B cell (primary cell): ENCODE measurements at places on chromosomes 5 and 9.

DNA sequence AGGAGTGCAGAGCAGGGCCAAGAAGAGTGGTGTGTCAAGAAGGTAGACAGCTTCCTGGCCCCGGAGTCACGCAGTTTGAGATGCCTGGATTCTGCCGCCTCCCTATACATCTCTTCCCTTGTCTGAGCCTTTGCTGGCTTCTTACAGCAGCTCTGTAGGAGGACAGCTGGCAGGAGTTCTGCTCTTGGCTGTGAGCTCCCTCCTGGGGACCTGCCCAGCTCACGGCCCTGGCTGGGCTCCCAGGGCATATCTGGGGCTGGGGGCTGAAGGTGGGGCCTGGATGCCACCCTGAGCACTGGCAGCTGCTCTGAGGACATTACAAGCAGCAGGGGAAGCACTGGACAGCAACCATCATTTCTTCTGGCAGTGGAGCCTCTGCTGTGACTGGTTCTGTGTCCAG is 786 bp upstream of the TSSK1B start:
- no peak for DNase-seq

DNA sequence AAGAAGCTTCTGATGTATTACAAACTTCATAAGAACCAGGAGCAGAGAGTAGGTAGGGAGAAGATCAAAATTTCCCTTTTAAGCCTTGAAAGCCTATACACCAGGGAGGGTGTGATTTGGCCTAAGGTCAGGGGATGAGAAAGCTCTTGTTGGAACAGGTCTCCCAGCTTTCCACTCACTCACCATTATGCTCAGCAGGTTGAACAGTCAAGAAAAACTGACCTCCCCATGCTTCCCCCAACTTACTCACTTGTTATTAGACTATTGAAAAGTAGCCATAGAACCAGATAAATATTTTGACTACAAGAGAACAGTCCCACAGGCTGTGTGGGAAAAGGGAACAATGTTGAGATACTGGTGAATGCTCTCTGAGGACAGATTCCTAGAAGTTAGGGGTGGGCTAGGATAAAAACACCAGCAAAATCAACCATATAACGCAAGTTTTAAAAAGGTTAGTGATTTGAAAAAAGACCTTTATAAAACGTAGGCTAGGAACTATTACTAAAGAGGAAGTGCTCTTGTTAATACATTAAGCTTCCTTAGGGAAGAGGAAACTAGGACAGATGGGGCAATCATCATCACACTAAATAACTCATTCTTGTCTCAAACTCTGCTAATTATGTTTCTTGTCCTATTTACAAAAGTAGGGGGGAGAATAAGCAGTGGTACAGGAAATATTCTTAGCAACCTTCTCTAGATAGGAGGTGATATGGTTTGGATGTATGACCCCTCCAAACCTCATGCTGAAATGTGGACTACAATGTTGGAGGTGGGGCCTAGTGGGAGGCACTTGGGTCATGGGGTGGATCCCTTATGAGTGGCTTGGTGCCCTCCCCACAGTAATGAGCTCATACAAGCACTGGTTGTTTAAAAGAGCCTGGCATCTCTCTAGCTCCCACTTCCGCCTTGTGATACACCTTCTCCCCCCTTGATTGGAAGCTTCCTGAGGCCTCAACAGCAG is 31.0 kb downstream of the PCDHGC5 start:
- DNase-seq = no peak

- no peak for DNase-seq
Measured at GRCh38 chr9:98341157-98342097, 86.0 kb upstream of the TBC1D2 start.

DNA sequence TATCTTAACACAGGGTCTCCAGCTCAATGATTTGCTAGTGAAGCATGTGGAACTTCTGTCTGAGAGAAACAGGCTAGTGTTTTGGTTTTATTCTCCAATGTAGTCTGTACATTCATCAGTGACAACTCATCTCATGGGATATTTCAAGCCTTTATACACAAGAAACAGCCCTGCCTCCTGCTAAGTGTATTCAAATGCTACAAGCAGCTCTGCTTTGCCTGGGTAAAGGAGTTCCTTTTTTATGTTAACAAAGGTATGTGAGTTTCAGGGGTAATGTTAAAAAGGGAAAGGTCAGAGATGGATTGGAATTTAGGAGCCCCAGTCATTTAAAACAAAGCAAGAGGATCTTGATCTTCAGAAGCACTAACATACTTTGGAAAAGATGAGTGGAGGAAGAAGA is 498.7 kb downstream of the ISL1 start:
- no peak for DNase-seq

DNA sequence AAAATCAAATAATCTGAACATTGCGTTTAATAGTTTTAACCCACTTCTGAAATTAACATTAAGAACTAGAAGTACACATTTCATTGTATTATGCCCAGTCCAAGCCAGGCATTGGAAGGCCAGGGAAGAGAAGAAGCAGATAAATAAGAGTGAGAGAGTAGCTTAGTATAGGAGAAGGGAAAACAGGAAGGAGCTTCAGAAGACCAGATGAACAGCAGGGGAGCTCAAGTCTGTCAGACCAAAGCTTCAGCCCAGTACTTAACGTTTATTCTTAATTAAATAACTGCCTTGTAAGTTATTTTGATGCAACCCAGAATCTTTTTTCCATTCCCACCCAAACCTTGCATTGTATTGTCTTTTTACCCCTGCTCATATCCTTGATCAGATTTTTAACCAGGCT is 11.5 kb upstream of the FAM120AOS start:
- no peak for DNase-seq

GRCh38 chr9:14271093-14271673 is 42.8 kb downstream of the NFIB start:
- DNase-seq = no peak

DNA sequence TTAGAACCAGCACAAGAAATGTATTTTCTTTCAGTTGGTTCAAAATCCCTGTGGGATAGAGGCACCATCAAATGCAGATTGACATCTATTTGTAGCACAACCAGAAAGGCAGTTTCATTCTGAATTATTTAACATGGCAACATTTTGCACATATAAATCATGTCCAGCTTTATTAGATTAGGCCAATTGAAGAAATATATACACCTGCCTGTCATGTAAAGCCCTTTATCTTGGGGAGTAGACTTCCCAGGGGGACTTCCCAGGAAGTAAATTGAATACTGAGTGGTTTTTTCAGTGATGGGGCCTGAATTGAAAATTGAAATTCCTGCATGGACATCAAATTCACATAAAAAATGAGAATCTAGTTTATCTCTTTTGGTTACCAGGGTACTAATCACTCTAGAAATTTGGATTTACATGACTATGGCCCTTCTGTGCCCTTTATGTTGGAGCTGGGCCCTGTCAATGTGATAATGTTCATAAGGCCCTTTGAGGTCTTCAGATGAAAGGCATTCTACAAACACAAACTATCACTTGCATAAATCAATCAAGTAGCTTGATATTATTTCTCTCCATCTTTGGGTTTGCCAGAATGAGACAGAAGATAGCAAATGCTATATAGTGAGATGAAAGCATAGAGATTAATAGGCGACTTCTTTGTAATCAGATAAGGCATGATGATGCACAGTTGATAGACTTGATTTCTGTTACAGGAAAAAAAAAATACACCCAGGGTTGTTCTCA is 26.2 kb upstream of the ZNF608 start:
- DNase-seq = no peak

GRCh38 chr5:34673463-34674125 is 17.5 kb downstream of the RAI14 start:
- no peak for DNase-seq

DNA sequence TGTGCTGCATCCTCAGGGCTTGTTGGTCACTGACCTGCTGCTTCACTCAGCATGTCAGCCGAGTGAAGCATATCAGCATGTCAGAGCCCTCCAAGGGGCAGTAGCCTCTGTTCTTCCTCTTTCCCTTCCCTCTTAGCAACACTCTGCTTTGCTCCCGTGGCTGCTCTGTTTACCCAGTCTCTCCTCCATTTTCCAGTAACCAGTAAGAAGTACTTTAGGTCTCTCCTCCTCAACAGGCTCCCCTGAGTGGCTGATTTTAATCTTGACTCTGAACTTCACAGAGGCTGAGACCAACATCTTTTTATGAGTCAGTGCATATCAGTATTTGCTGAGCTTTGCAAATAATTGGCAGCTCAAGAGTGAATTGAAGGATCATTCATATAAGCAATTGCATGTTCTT is 18.6 kb upstream of the ADRB2 start:
- peak; percentile 51 for DNase-seq

DNA sequence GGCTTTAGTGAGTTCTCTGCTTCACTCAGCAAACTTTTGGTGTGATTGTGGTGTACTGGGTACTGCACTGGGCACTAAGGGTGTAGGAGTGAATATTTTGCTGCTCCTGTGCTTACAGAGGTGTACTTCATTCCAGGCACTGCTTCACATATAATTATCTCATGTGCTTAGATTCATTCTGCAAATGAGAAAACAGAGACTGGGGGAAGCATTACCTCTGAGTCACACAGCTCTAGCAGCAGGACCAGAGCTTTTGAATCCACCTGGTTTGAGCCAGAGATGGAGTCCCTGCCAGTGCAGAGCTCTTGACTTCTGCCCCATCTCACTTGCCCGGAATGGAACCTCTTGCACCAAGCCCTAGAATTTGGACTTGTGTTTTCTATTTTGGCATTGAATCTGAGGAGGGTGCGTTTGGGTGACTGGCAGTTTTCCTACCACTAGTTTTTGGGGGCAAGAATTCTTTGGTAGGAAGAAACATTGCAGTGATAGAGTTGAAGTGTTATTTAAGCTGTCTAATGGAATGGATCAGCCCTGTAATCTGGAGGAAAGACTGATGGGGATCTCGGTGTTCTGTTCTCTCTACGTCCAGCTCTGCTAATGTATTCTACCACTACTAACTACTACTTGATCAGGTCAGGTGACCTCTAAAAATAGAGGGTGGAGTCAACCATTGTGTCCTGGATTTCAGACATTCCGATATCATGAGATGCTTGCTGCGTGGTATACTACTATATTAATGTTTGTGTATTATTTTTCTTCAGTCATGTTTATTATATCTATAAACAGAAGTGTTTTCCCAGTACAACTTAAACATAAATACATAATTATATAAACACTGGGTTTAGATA is 2.5 kb downstream of the ARHGAP26 start:
- DNase-seq = no peak

DNA sequence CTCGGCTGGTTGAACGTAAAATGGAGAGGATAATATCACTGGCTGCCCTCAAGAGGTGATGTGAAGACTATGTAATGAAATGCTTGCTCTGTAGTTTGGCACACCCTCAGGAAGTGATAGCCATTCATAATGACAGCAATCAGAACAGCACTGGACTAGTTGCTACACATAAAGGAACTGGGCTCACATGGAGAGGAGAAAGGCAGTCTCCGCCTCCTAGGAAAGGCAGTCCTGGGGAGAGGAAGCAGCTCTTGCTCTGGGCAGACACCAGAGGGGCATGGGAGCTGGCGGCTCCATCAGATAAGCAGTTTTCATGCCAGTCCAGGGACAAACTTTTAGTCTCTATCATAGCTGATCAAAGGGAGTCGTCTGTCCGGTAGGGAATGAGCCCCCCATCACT is 46.9 kb downstream of the ARHGEF37 start:
- DNase-seq = no peak

- DNase-seq = no peak
Measured at GRCh38 chr5:148978370-148979082, 84.3 kb downstream of the SH3TC2 start.

- no peak for DNase-seq
Measured at GRCh38 chr9:2228132-2228531, 213.0 kb downstream of the SMARCA2 start.

GRCh38 chr9:89621676-89622075 is 16.9 kb downstream of the GADD45G start:
- no peak for DNase-seq

DNA sequence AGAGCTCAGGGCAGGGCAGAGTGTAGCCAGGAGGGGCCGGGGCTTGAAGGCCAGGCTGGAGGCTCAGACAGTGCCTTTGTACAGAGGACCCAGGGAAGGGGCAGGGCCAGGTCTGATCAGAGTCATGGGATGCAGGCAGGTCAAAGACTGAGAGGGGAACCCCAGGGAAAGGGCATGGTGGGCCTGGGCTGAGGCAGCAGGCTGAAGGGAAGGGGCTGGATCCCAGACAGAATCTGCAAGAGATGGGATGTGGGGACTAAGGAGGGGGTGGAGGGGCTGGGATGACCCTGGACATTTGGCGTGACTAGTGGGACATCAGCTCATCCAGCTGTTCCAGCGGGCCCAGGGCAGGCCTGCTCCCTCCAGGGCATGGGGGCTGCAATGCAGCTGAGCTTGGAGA is 15.5 kb upstream of the MRNIP start:
- no peak for DNase-seq

DNA sequence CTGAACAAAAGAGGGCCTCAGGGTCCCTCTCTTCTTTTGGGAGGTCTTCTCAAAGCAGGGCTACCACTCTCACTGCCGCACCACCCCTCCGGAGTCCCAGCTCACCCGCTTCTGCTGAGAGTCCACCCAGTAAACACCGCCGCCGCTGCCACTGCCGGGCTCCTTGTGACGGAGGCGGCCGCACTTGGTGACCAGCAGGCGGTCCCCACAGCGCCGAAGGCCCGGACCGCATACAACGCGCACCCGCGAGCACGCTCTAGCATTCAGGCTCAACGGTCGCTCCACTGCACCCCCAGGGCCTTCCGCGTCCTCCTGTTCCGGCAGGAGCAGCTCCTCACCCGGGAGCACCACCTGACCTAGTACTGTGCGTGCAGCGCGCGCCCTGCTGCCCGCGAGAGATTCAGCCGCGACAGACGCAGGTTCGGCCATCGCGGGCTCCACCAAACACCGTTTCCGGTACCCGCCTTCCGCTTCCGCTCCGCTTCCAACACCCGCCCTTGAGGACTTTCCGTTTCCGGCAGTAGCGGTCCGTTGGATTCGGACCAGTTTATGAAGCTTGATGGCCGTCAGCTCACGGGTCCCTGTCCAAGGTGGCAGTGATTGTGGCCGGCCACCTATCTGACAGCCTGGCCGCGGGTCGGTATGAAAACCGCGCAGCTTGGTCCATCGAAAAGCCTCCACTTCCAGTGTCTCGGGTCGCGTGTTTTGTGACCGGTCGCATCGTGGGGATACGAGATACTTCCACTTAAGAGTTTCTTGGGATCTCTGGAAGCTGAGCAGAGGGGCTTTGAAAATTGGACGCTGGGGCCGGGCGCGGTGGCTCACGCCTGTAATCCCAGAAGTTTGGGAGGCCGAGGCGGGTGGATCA is at the start of gene EXOSC3:
Gene EXOSC3, minus strand, starts transcription at position 449 of the 868 bp plus-strand sequence. Its CDS starts 20 bp downstream, at position 429.
- DNase-seq = peak; percentile 91

- DNase-seq = no peak
Measured at GRCh38 chr5:123451047-123451446, 27.8 kb upstream of the CEP120 start.

GRCh38 chr5:153365547-153365946 is 124.9 kb upstream of the GRIA1 start:
- no peak for DNase-seq

DNA sequence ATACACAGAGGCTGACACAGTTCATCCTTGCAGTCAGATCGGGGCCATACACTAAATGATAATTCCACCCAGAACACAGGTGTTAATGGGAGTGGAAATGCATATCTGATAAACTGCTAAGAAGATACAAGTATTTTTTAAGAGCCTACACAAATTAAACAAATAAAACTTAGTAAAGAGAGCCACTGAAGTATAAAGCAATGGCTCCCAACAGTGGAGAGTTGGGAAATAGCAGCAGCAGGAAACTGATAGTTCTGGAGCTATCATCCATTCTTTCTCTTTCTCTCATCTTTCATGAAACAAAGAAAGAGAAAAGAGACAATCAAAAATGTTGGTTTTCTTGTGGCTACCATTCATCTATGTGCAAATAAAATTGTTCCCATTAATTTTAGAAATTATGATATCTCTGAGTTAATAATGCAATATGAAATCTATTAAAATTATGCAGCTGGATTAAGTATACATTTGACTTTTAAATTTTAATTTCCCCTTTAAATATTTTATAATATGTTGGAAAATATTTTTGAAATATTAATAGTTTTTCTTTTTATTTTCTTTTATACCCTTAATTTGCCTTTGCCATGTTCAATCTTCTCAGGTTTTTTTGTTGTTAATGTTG is 120.8 kb downstream of the EMB start:
- DNase-seq = no peak
